Activated CD8-positive, alpha-beta memory T cell treated with anti-CD3 and anti-CD28 coated beads, Interleukin-2, amount 50 U/mL, for 48 hours (primary cell): ENCODE measurements at places on chromosomes 5 and 9.

DNA sequence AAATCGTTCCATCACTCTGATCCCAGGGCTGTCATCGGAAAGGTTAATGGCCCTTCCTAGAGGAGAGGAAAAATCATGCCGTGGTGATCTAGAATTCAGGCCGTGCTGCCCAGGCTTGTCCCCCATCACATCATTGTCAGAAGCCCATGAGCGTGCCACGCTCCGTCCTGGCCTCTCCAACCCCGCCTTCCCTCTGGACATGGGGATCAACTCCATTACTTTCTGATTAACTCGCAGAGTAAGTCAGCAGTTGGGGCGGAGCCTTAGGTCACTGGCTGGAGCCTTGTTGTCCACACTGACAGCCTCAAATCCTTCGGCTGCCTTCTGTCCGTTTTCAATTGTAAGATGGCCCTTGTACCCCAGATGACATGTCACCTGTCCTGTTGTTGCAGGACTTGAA lies 75.0 kb downstream of the MVB12B start:
- no peak for DNase-seq

DNA sequence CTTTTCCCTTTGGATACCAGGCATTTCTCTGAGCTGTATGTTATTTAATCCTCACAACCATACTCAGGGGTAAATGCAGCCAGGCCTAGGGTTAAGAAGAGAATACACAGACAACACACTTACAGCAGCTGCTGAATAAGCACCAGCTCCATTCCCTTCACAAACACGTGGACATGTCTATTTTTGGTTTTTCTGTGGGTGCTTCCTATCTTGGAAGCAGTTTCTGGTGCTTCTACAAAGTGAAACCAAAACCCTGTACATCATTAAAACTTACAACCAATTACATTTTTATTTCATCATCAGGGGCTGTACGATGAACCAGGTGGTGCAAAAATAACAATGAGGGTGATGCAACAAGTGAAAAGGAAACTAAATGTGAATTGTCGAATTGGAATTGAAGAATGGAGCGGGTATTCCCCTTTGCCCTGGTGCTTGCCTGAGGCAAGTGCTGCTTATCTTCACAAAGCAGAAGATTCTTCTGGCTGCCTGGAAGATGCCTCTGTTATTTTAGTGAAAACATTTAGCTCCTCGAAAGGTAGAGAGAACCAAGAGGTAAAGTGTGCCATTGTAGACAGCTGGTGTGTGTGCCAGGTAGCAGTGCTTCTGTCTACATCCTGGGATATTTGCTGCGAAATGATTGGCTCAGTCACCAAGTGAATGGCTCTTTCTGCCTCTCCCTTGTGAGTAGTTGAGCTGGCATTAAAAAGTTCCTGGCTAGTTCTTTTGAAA lies 18.6 kb upstream of the IFNB1 start:
- no peak for DNase-seq

GRCh38 chr5:132901036-132901435 lies 27.6 kb downstream of the LEAP2 start:
- no peak for DNase-seq

- no peak for DNase-seq
Observed at GRCh38 chr5:88677376-88677895, 205.5 kb downstream of the MEF2C start.
